ENCODE measurements at places on chromosomes 2 and 18.

DNA sequence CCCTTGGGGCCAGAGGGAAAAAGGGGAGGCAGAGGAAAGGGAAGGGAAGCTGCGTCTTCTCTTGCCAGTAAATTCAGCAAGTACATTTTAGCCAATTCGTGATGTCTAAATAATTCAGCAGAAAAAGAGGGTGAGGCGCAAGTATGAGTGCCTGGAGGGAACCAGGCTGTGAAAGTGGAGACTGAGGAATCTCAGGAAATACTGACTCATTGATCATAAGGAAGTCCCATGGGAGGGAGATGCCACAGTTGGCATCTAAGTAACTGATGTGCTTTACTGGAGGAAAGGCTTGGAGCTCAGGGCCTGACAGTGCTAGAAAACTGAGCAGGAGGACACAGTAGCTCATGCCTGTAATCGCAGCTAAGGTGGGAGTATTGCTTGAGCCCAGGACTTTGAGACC lies 31.1 kb downstream of the KIF5C start:
- DNase-seq, result no peak

DNA sequence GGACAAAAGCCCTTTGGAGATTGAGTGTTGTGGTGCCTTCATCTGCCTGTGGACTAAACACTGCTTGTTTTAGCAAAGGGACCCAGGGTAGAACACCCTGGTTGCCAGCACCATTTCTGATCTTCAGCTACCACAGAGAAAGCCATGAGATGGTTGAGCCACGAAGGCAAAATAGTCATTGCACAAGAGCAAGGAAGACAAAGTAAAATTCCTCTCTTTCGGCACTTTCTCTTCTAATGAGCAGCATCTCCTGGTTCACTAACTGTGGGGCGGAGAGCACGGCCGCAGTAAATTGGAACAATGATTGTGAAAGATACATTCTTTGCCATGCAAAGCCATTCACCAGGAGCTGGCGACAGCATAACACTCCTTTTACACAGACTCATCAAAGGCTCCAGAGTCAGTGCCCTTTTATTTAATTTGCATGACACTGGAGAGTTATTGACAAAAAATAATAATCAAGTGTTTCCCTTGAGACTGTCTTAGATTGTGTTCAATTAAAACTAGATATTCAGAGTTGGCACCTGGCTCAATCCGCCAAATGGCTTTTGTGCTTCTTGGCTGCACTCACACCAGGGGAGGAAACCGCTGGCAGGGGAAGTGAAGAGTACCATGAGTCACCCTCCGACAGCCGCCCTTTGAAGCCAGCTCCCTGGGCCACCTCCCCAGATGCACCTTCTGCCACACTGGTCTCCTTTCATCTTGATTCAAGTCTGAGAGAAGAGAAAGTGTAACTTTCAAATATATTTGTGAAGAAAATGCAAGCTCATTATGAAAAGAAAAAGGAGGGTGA lies 100.5 kb upstream of the MEIS1 start:
- no peak for DNase-seq

- DNase-seq, result peak; percentile 58
Measured at GRCh38 chr18:63823516-63824219, 48.5 kb downstream of the SERPINB7 start.

DNA sequence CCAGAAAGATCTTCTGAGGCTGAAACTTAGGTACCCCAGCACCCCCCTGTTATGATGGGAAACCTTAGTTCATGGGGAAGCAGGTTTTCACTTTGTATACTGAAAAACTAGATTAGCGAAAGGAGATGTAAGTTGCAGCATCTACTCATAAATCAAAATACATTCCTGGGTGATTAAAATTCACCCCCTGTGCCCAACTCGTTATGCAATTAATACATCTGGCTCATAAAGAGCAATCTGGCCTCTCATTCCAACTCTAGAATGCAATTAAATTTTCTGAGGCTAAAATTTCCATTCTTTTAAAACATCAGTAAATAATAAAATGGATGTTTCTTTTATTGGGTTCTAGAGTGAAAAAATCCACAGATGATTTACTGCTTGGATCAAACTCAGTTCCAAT lies 110.9 kb upstream of the BZW1 start:
- no peak for DNase-seq

DNA sequence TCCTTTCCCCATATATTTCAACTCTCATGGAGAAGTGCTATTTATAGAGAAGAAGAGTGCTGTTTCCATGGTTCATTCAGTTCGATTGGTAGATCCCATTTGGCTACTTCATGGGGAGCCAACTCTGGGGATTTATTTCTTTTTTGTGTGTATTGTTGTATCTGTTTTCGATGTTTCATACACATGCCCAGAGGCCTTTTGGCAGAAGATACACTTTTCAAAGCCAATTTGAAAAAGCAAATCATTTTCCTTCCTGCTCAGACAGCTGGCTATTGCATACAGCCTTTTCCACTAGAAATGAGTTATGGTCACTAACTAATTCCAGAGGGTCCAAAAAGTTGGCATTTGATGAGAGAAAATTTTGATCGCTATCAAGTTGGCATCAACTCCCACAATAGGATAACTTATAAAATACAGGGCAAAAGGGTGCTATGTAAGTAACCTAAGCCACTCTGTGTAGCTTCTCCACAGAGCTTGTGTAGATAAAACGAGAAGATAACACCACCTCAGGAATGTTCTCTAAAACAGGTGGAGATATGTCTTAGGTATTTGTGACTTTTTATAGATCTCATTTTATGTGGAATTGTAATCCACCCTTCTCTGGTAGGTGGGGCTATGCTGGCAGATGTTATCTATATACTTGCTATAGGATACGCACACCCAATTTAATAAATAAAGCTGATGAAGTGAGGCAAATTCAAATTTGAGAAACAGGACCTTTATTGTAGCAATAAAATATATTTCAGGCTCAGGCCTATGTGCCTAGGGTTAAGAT lies 798.5 kb downstream of the SATB2 start:
- no peak for DNase-seq

- no peak for DNase-seq
Measured at GRCh38 chr2:29767606-29768335, 153.6 kb downstream of the ALK start.
